ENCODE measurements at places on chromosomes 16 and 17. TPM values are rescaled to one million over a fixed set of nuclear protein-coding genes. Genes with fewer than 3 reads are reported as not detected.

Gene NPIPA8
- polyA plus RNA-seq: 0.21 TPM

Gene CCL1
- not detected for polyA plus RNA-seq

Gene ITGAL
- 3.8 TPM for polyA plus RNA-seq

Gene ARHGDIG
- polyA plus RNA-seq: 4.5 TPM

Gene PRPF8
- polyA plus RNA-seq: 177 TPM

Gene CHD9
- 32.7 TPM for polyA plus RNA-seq

DNA sequence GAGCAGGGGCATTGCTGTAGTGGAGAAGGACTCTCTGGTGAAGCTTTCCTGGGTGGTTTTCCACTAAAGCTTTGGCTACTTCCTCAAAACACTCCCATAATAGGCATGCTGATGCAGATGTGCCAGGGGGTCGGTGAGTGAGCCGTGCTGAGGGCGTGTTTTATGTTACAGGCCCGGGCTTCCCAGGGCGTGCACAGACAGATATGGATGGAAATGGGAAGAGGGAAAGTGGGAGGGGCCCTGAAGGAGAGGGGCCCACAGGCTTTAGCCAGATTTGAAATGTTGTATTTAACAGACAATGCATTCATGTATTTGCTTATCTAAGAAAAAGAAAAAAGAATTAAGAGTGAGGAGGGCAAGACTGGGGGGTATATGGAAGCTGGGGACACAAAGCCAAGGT lies 56.3 kb downstream of the IL21R start:
- no peak for DNase-seq

- no peak for DNase-seq
Measured at GRCh38 chr17:2075336-2076086, 20.6 kb downstream of the HIC1 start.

DNA sequence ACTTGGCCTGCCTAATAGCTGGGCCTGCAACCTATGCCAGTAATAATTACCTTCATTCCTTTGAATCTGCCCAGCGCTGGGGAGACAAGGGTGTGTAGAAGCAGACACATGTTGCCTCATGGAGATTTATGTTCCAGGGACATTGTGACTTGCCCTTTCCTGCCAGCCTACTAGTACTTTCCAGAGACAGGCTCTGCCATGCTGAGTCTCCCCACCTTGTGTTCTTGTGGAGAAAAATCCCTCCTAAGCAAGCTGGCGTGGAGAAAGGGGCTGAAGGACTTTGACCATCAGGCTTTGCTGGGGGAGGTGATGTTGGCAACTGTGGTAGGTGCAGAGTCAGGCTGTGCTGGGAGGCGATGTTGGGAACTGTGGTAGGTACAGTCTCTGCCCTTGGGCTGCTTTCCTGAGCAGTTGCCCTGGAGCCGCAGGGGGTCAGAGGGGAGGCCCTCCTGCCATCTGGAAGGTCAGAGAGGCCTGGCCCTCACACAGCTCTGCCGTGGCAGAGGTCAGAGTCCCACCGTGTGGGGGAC lies 4.0 kb downstream of the KSR1 start:
- peak; percentile 58 for DNase-seq

DNA sequence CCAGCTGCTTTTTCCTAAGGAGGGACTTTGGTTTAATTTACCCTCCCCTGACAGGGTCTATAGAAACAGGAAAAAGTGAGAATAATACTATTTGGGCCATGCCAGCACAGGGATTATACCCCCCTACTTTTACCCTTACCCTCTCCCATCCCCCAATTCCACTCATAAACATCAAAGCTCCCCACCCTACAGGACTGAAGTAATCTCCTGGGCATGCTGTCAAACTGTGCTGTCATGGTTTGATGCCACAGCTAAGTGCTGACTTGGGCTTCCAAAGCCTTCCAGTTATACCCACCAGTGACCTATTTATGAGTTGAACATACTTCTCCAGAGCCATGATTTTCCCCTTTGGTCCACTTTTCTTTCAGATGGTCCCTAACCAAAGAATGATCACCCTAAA lies 12.8 kb downstream of the PHF12 start:
- no peak for DNase-seq

- no peak for DNase-seq
Measured at GRCh38 chr16:11580451-11581086, 6.2 kb downstream of the LITAF start.

- DNase-seq: no peak
Measured at GRCh38 chr17:19321481-19322128, 40.9 kb downstream of the B9D1 start.

GRCh38 chr16:78639775-78640174 lies 540.3 kb downstream of the WWOX start:
- DNase-seq: no peak

DNA sequence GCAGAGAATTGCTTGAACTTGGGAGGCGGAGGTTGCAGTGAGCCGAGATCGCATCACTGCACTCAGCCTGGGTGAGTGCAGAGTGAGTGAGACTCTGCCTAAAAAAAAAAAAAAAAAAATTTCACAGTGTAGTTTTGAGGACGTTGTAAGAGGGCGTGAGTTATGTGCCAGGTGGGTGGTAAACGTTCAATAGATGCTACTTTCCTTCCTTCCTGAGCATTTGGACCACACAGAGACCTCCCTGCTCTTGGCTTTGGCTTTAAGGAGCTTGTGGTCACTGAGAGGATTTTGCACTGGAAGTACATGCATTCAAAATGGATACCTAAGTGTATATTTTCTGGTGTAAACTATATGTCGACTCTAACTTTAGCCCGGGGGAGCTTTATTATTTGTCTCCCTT lies 30.5 kb downstream of the SOST start:
- no peak for DNase-seq

GRCh38 chr16:14300705-14301168 lies 229.6 kb downstream of the MRTFB start:
- peak; percentile 39 for DNase-seq

DNA sequence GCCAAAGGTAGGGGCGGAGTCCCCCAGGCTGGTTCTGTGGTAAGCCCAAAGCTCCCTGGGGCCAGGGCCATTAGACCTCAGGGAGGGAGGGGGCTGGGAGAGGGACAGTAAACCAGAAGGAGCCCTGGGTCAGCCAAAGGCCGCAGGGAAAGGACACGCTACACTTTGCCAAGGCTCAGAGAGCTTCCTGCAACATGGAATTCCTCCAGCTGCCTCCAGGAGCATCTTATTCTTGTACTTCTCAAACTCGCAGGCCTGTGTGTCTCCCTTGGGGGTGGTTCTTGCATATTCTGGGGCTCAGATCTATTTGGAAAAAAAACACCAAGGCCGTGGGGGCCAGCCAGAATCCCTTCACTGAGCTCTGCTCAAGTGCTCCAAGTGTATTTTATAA lies 25.1 kb downstream of the AKAP1 start:
- no peak for DNase-seq

GRCh38 chr17:58136669-58137279 lies 11.4 kb upstream of the OR4D1 start:
- no peak for DNase-seq

GRCh38 chr17:35016369-35016768 lies 36.1 kb downstream of the LIG3 start:
- DNase-seq: no peak

DNA sequence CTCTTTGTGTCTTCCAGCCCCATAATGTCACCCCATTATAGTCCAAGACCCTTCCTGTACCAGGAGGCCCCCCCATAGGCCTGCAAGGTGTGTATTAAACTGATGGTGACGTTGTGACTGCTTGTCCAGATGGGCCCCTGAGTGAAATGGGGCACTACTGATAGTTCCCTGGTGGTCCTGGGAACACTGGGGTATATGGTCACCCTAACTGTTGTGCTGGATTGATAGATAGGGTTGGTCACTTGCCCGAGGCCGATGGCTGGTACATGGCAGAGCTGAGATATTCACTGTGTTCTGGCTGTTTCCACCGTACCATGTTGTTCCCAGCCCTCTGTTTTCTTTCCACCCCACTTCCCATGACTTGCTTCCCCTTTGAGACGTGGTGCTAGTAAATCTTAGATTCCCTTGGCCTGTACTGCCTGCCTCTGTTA lies 4.3 kb downstream of the CNP start:
- no peak for DNase-seq

GRCh38 chr16:69273009-69273408 lies 38.1 kb upstream of the VPS4A start:
- no peak for DNase-seq

- DNase-seq: no peak
Measured at GRCh38 chr16:61957075-61957855, 79.0 kb downstream of the CDH8 start.

- DNase-seq: no peak
Measured at GRCh38 chr16:81478876-81479511, 34.4 kb downstream of the CMIP start.

DNA sequence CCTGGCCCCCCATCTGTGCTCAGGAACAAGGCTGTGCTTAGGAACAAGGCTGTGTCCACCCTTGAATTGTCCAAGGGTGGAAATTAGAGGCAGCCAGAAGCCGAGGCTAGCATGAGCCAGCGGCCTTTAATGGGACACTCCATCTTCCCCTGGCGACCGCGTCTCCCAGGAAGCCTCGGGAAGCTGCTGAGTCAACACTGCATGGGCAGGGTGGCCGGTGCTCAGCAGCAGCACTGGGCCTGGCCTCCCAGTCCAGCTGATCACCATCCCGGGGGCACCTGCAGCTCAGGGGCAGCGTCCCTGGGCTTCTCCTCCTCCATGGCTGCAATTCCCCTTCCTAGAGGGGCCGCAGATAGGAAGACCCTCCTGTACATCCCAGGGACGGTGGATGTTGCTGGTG lies 180.8 kb downstream of the ENGASE start:
- no peak for DNase-seq

DNA sequence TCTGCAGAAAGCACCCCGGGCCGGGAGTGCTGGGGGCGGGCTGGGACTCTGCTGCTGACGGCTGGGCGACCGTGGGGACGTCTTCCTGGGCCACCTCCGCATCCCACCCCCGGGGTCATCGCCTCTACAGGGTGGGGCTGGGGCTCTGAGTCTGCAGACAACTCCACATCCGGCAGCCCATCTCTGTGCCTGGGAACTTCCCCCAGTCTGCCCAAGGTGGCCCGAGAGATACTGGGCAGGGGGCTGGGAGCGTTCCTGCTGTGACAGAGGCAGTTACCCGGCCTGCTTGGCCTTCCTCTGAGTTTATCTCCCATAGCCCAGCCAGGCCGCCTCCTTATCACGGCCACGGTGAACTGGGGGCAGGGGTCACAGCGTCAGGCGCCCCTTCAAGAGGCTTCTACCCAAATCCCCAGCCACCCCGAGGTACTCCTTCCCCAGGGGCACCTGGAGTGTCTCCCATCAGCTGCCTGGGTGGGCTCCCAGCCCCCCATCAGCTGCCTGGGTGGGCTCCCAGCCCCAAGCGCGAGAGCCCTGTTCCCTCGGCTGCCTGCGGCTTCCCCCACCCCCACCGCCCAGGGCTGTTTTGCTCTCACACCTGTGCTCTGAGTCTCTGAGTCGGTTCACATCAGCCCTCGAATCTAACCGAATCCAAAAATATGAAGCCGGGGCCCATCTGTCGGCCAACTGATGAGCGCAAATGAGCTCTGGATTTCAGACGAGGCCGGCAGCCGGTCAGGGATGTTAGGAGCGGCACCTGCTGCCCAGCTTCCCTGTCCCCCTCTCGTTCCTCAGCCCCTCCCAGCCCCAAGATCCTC lies 15.6 kb upstream of the CBFA2T3 start:
- no peak for DNase-seq

GRCh38 chr16:47377154-47377553 lies 83.7 kb downstream of the ITFG1 start:
- no peak for DNase-seq

GRCh38 chr16:75272097-75272551 lies 20.7 kb upstream of the BCAR1 start:
- DNase-seq: no peak

- DNase-seq: no peak
Measured at GRCh38 chr16:83706394-83706793, 101.4 kb upstream of the HSBP1 start.

DNA sequence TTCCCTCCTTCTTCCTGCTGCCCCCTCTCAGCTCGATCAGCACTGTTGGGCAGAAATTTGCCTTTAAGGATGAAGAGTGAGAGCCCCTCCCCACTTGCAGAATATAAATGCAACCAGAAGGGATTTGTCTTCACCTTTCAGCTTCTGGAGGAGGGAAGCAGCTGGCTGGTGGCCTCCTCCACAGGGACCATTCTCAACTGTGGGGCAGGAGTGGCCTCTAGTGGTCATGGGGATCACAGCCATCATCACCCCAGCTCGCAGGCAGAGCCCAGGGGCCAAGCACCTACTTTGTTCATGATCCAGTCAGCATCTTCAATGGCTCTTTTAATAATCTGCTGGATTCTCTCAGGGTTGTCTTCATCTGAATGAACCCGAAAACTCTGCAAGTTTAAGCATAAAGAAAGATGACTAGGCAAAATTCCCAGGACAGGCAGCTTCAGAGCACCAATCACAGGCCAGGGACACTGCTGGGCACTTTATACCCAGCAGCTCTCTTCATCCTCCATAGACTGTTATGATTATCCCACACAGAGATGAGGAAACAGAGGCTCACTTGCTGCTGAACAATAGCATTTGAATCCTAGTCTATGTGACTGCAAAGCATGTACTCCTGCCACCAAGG lies 13.1 kb downstream of the LYRM9 start:
- DNase-seq: peak; percentile 61

GRCh38 chr17:82297280-82297713 lies 20.1 kb downstream of the CD7 start:
- DNase-seq: no peak

DNA sequence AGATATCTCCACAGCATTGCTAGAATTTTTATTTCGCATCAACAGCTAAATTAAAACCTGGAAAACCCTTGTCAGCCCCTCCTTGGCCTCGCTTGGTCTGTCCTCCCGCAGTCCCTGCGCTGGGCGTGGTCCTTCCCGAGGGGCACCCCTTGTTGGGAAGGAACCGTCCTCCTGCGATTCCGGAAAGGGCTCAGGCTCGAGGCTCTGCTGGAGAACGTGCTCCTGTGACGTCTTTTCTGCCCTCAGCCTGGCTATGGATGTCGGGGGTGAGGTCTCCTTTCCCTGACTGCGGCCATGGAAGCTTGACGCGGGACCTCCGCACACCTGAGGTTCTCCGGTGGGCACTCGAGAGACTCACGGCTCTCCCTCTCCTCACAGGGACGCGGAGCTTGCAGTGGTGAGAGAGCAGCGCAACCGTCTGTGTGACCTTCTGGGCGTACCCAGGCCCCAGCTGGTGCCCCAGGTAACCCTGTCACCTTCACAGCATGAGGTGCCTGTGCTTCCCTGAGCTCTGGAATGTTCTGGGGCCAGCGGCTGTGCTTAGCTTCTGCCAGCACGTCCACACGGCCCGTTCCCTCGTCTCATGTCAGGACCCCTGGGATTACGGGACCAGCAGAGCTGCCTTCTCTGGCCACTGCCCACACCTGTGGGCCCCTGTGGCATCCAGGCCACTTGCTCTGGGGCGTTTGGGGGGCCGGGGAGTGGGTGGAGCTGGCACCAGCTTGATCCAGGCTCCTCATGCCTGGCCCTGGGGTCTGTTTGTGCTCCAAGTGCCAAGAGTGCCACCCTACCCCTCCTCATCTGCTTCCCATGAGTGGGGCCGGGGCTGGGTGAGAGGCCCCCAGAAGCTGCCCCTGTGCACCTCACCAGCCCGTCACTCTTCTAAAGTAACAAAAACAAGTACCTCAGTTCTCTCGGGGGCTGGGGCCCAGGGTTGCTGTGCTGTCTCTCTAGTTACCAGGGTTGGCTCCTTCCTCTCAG lies 101.5 kb upstream of the ZNF750 start:
- DNase-seq: no peak

GRCh38 chr17:12759090-12759489 lies 30.2 kb upstream of the ARHGAP44 start:
- no peak for DNase-seq

All from large intestine (tissue), 12 donors.